Large intestine (tissue), 12 donors: ENCODE measurements at places on chromosomes 7 and 10. TPM values are rescaled to one million over a fixed set of nuclear protein-coding genes. Genes with fewer than 3 reads are reported as not detected.

The SPDYE16 gene
- 1.2 TPM for polyA plus RNA-seq

The OR9A2 gene
- polyA plus RNA-seq, result not detected

The PNLIPRP2 gene
- polyA plus RNA-seq, result 11.9 TPM

The IDE gene
- 20.8 TPM for polyA plus RNA-seq

The XRCC2 gene
- 6.0 TPM for polyA plus RNA-seq

The IL2RA gene
- polyA plus RNA-seq, result 0.52 TPM

The MEOX2 gene
- polyA plus RNA-seq, result 3.3 TPM

The TPK1 gene
- 5.4 TPM for polyA plus RNA-seq

The SPRN gene
- polyA plus RNA-seq, result 4.9 TPM

The ZNF853 gene
- 5.7 TPM for polyA plus RNA-seq

The LLCFC1 gene
- 6.6 TPM for polyA plus RNA-seq

The ADIRF gene
- polyA plus RNA-seq, result 11.4 TPM

The LGI1 gene
- polyA plus RNA-seq, result 3.4 TPM

The SPDYE2B gene
- 1.0 TPM for polyA plus RNA-seq

The ACTR1A gene
- polyA plus RNA-seq, result 56.6 TPM

The OPN4 gene
- polyA plus RNA-seq, result not detected

The FZD1 gene
- 13.2 TPM for polyA plus RNA-seq

The MYH16 gene
- 0.01 TPM for polyA plus RNA-seq

The ZKSCAN5 gene
- 8.6 TPM for polyA plus RNA-seq

The MET gene
- polyA plus RNA-seq, result 10.6 TPM

The CRHR2 gene
- 0.31 TPM for polyA plus RNA-seq

The PYROXD2 gene
- polyA plus RNA-seq, result 14.4 TPM

The PRKCQ gene
- polyA plus RNA-seq, result 3.7 TPM

The CDK1 gene
- polyA plus RNA-seq, result 40.0 TPM

The GPR141 gene
- polyA plus RNA-seq, result 0.52 TPM

The CHST3 gene
- 4.7 TPM for polyA plus RNA-seq

The GJD4 gene
- 0.09 TPM for polyA plus RNA-seq

The HOGA1 gene
- polyA plus RNA-seq, result 3.2 TPM

The CACNB2 gene
- 8.2 TPM for polyA plus RNA-seq
